PC-3 (cell line): ENCODE measurements at places on chromosomes 12 and 14. TPM values are rescaled to one million over a fixed set of nuclear protein-coding genes. Genes with fewer than 3 reads are reported as not detected.

TMEM132C gene
- not detected in 2 replicates for total RNA-seq

BTBD6 gene
- total RNA-seq = 104 and 119 TPM in 2 replicates

GPN3 gene
- 31.4 and 32.5 TPM in 2 replicates for total RNA-seq

PTPN21 gene
- 6.3 TPM in 2 replicates for total RNA-seq
